ENCODE measurements at places on chromosomes 3 and 15.

DNA sequence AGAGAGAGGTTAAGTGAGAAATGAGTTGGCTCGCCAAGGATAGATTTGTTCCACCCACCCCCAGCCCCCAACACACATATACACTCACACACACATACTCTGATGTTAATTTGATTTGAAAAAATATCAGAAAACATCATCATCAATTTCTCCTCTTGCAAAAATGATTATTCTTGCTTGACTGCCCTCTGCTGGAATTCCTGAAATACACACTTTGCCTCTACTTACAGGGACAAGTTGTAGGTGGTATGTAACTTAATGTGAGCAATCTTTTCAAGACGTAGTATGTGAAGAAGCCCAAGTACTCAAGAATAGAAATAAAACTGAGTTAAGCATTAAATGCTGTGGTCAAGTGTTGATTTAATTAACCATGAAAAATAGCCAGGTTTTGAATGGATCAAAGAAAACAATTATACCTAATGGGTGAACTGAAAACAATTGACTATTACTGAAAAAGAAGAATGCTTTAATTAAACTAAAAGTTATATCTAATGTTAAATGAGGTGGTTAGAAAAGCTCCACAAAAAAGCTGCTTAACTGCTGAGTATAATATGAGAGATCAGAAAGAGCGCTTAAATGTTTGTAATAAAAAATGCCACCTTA lies 46.6 kb upstream of the MDFIC2 start:
- peak; percentile 7 for DNase-seq

DNA sequence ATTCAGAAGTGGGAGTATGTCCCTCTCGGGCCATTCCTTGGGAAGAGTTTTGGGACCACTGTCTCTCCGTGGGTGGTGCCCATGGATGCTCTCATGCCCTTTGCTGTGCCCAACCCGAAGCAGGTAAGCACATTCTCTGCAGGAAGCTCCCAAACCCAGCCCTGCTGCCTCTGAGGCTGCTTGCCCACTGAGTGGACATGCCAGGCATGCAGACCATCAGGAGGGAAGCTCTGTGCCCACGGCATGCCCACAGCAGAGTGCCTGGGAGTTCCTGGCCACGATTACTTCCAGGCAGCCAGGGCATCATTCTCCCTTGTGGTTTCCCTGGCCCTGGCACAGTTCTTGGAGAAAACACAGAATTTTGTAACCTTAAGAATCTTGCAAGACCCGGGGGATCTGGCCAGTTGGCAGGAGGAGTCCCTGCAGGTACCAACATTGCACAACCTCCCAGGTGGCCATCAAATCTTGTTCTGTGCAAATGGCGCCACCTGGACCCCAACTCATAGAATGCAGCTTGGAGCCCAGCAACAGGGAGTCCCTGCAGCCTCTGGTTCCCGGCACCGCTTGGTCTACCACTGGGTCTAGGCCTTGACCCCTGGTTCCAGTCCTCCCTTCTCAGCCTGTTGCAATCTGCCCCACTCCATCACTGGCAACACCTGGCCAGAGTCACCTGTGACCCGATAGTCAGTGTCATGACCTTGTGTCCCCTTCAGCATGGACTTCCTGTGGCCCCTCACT lies 20.4 kb downstream of the FAH start:
- peak; percentile 51 for DNase-seq

- DNase-seq: no peak
These were observed 11.7 kb upstream of the LACTB start for GRCh38 chr15:63109920-63110319.

- DNase-seq: no peak
These were observed 592.0 kb upstream of the KCNMB2 start for GRCh38 chr3:177944228-177944661.

GRCh38 chr15:59616379-59616778 lies 4.8 kb downstream of the GCNT3 start:
- DNase-seq: peak; percentile 5

- DNase-seq: no peak
These were observed 29.6 kb upstream of the TIMP4 start for GRCh38 chr3:12188328-12188648.

DNA sequence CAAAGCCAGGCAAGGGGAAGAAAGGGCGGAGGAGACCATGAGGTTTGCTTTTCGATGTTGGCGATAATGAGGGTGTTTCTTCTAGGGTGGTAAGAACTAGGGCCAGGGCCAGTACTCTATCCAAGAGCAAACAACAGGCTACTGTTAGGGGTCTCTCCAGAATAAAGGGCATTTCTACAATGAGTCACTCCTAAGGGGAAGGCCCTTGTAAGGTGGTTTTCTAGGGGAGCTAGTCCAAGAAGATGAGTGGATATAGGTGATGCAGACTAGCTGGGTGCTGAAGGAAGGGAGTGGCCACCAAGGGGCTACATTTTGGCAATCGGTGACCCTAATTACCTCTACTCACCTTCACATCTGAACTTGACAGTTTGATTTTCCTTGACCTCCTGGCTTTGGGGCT lies 148.5 kb upstream of the HACD2 start:
- DNase-seq: no peak

DNA sequence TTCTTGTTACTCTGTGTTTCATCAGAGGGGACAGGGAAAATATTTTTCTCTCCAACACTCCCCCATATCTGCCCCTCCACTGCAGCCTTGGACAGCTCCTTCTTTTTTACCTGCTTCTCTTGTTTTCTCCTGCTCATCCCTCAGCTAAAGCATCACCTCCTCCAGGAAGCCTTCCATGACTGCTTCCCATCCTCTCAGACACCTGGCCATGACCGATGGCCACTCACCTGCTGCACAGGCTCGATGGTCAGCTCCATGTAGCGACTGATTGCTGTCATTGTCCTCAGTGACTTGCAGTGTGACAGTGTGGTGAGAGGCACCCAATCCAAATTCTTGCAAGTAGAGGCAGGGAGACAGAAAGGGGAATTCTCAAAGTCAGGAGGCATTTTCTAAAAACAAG lies 22.5 kb downstream of the TMEM44 start:
- DNase-seq: no peak

- no peak for DNase-seq
These were observed at the start of gene SAMMSON for GRCh38 chr3:69999140-70000027. Gene SAMMSON, plus strand, starts transcription at chr3:69999733.

- DNase-seq: no peak
These were observed 26.6 kb downstream of the NEK11 start for GRCh38 chr3:131053043-131053859.

GRCh38 chr15:84811828-84812227 lies 5.3 kb upstream of the ALPK3 start:
- no peak for DNase-seq

DNA sequence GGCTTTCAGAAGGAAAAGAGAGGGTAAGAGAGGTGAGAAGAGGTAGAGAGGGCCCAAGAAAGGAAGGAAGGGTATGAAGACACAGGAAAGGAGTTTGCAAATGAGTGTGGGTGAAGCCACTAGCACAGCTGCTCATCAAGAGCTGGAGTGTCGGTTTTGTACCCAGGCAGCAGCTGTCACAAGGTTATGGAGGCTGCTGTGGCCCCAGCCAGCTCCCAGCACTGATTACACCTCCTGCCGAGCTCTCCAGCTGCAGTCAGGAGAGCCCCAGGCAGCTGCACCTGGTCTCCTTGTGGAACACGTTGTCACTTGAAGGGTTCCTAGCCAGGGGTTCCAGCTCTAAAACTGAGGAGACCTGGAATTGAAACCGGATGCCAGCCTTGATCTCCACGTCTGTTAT lies 60.4 kb upstream of the CHD2 start:
- DNase-seq: peak; percentile 71

DNA sequence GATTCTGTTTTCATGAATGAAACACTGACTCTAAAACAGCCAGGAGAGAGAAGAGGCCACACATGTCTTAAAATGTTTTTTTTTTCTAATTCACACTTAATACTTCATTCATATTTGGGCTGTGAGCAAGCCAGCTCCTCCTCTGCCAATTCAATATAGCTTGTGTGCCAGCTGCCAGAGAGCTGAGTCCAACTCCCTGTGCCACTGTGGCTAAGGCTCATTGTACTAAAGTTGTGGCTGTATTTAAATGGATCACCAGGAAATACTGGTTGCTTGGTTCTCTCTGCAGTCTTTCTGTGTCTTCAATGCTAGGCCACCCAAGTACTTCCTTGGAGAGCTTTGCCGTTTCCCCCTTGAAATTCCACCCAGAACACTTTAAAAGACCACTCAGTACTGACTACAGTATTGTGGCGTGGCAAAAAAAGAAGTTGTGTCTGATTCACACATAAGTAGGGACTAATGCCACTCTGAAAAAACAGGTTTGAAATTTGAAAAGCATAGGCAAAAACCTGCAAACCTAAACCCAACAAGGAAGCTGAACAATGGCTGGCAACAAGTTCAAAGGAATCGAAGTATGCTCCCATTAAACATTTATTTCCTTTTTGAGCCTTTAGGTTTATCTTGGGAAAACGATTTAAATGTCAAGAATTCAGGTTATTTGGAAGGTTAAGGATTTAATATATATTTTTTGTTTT lies 524.7 kb downstream of the DIPK2A start:
- DNase-seq: no peak

DNA sequence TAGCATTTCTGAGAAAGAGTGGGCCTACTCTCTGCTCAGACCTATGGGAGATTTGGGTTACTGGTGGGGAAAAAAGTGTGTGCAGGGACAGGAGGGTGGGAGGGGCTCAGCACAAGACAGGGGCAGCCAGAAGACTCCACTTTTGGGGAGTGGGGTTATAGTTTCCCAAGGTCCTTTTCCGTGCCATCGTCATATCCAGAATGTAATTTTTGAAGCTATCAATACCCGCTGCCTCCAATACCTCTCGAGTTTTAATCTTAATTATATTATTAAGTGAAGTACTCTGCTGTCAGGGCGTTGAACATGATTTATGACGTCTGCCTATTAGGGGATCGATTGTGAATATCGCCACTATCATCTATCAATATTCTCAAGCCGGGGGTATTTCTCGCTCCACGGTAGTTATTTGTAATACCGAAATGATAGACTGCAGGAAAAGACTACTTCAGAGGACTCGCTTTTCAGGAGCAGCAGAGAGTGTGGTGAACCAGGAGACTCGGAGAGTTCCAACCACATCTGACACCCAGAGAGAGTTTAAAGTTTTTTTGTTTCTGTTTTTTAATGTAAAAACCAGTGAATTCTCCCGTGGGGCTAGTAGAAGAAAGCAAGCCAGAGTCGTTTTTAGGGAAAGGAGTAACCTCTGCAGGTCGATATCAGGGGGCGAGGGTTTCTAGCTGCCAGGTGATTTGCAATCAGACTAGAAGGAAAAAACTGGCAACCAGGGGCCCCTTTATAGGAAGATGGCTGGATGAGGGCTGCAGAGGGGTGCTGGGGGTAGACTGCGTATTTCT lies 20.6 kb downstream of the NR2F2 start:
- no peak for DNase-seq

DNA sequence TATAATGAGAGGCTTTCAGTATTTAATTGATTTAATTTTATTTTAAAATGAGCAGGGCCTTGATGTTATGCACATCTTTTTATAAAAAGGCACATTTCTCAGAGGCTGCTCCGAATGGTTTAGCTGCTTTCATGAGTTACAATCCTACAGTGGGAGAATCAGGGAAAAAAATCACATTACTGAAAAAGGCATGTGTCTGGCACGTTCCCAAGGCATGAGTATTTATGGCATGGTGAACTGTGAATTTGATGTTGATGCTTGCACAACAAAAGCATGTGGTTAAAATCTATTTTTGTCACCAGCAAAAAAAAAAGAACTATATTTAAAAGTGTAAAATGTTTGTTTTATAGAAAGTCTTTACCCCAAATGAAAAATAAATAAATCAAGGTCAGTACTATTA lies 485.2 kb upstream of the ROBO2 start:
- no peak for DNase-seq

DNA sequence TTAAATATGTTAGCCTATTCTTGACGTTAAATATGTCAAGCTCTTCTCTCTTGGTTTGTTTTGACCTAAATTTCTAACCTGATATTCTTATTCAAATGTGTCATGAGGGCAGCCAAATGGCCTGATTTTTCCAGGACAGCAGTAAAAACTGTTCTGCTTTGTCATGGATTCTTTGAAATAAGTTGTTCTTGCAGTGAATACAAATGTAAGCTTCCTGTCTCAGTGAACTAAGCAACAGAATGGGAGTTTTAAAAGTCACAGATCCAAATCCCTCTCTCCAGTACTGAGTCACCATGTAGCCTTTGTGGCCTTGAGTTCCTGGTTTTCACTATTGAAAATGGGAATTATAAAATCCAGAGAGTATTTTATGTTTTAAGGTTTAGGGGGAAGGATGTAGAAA lies 301.8 kb downstream of the NLGN1 start:
- no peak for DNase-seq

GRCh38 chr3:79846148-79846933 lies 78.5 kb upstream of the ROBO1 start:
- DNase-seq: no peak

DNA sequence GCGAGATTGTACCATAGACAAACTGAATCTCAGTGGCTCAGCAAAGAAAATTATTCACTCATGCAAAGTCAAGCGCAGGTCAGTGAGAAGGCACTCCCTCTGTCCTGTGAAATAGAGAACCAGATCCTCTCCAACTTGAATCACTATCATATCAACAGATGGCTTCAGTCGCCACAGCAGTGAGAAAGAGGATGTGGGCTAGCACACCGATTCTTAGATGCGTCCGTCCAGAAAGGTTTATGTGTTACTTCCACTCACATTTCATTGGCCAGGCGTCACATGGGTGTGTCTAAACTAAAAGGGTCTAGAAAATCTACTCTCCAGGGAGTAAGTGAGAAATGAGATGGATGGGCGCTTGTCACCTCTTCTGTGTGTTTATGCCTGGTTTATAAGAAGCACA lies 141.6 kb upstream of the KBTBD8 start:
- no peak for DNase-seq

GRCh38 chr15:34348735-34349300 lies 5.7 kb downstream of the NUTM1 start:
- DNase-seq: no peak

DNA sequence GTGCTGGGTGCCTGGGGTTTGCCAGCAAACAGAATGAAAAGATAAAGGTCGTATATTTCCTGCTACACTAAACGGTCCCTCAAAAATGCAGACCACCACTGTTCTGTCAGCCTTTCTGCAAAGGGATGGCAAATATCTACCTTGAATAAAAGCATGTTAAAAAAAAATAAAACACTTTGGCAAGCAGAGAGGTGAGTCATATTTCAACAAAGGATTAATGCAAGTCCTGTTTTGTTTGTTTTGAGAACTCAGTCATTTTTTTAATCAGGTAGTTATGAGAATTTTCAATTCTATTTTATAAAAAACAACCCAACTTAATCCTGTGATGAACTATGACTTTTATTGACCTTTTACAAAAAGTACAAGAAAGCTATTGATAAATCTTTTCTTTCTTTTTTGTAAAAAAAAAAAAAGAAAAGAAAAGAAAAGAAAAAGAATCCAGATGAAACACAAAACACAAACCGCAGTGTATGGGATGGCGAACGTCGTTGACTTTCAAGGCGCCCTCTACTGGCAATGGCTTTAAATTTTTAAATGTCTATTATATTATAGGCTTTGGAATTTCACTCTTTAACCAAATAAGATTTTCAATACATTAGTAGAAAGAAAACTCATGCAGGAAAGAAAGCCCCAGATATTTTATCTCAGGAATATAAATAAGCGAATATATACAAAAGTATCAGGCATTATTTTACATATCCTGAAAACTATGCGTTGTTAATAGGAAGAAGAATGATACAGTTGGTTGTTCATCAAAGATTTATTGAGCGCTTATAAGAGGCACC lies 87.8 kb downstream of the NCEH1 start:
- DNase-seq: no peak

Measured in NCI-H1092 treated with DMSO at 0.1 percent for 48 hours (cell line).